ENCODE measurements at places on chromosomes 5 and 9. TPM values are rescaled to one million over a fixed set of nuclear protein-coding genes. Genes with fewer than 3 reads are reported as not detected.

The IFNA2 gene
- total RNA-seq, result not detected

The ANKRD31 gene
- total RNA-seq, result 0.29 TPM

The ZNF618 gene
- 0.02 TPM for total RNA-seq

The TPM2 gene
- total RNA-seq, result 4.6 TPM

The PTPN3 gene
- 2.8 TPM for total RNA-seq

The TRIM7 gene
- 0.56 TPM for total RNA-seq

The ENC1 gene
- total RNA-seq, result 1.6 TPM

The ACTBL2 gene
- not detected for total RNA-seq

The STKLD1 gene
- total RNA-seq, result 1.3 TPM

The PRDM9 gene
- total RNA-seq, result not detected

The SLC46A2 gene
- not detected for total RNA-seq

The SPATA31E1 gene
- not detected for total RNA-seq

The ARL14EPL gene
- not detected for total RNA-seq

The SUSD1 gene
- total RNA-seq, result 23.7 TPM

The C5orf52 gene
- total RNA-seq, result not detected

The PKD2L2 gene
- total RNA-seq, result not detected

The SARDH gene
- 0.71 TPM for total RNA-seq

The GOLPH3 gene
- total RNA-seq, result 78.8 TPM

The PCDHGB1 gene
- 0.17 TPM for total RNA-seq

The MCIDAS gene
- not detected for total RNA-seq

The HK3 gene
- total RNA-seq, result 0.32 TPM

Measured in T-helper 1 cell treated with Interleukin-12 subunit alpha and Interleukin-12 subunit beta and Interleukin-4 antibody, amounts not matched to agents 30 ng/mL and 1 ng/mL, for 36 hours (primary cell).